Mesenchymal stem cell (in vitro differentiated cells and primary cell): ENCODE measurements at places on chromosomes 3 and 15.

DNA sequence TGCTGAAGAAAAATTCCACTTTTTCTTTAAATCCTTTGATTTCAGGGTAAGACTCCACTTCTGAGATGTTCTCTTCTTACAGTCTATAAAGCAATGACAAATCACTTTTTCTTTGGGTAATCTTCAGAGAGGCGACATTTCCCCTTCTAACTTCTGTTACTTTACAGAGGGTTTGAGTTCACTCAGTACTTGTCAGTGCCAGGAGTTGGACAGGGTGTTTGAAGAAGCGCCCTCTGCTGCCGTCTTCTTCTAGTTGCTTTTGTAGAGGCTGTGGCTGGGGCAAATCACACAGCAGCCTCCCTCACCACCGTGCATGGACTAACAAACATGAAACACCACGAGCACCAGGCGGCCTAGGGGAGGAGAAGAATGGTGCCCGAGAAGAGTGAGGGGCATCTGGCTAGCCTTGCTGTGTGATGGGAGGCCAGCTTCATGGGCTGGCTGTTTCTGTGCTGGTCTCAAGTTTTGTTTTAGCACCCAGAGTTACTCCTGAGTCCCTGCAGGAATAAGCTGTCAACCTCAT lies at the start of gene CD80:
Gene CD80, minus strand, starts transcription at position 174 of the 523 bp plus-strand sequence. CDS start 1,886 bp downstream, outside the sequence.
- peak; percentile 46 for DNase-seq

DNA sequence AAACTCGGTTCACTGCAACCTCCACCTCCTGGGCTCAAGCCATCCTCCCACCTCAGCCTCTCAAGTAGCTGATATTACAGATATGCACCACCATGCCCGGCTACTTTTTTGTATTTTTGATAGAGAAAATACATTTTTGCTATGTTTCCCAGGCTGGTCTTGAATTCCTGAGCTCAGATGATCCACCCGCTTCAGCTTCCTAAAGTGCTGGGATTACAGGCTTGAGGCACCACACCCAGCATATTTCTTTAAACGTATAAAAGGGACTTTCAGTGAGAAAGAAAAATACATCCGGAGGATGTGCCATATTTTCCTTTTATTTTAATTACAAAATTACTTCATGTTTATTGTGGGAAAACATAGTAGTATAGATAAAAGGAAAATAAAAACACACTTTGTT lies 55.2 kb downstream of the RPL39L start:
- no peak for DNase-seq

DNA sequence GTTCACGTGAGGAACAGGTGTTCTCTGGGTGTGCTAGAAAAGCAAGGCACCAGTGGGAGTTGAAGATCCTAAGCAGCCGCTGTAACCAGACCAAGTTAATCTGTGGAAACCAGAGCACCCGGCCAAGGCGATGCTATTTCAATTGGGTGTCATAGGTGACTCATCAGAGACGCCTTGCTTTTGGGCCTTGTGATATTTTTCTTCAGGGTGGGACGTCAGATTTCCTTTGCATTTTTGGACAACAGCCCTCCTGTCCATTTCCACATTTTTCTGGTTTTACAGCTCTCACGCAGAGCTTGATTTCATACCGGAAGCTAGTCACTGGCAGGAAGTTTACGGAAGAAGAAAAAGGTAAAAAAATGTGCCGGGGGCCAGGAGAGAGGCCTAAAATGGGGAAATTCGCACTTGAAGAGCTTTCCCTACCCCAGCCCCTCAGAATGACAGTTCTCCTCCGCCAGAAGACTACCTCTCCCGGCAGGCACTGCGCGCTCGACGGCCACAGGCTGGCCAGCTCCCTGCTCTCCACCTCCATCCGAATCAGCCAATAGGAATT lies 471 bp upstream of the KBTBD8 start:
- DNase-seq, result no peak

DNA sequence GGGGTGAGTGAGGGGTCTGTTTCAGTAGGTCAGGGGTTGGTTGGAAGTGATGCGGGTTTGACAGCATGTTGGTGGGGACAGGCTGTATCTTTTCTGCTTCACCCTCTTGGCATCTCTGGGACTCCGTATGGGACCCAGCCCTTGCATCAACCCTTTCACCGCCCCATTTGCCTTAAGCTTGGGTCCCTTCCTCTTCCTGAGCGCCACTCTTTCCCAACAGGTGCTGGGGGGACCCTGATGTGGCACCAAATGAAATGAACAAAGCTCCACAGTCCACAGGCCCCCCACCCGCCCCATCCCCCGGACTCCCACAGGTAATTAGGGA lies 1.1 kb downstream of the EIF4G1 start:
- DNase-seq, result no peak

- no peak for DNase-seq
These were observed 8.1 kb downstream of the XIRP1 start for GRCh38 chr3:39184081-39184967.

- peak; percentile 83 for DNase-seq
These were observed 205.9 kb downstream of the MBNL1 start for GRCh38 chr3:152474585-152474984.

- DNase-seq, result no peak
These were observed 167.5 kb upstream of the TRIM42 start for GRCh38 chr3:140510303-140510861.

DNA sequence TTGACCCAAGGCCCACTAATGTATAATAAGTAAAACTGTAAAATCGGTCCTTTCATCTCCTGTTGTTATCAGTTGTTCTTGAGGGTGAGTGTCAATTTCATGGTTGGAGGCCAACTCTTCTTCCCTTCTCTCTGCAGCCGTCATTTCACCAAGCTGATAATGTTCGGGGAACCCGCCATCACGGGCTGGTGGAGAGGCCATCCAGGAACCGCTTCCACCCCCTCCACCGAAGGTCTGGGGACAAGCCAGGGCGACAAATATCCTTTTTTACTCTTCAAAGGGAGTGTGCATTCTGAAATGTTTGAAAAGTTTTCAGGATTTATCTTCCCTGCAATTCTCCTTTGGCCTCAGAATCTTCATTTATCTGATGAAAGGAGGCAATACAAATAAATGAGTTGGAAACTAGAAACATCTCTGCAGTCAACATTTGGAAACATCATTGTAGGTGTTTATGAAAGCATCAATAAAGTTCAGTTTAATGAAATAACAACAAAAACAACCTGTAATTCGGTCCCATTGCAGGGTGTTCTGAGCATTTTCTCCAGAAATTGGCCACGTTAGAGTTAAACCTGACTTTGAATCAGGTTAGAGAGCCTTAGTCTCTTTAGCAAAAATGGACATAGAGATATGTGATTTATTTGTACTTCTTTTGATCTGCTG lies 63.9 kb downstream of the CRTC3 start:
- DNase-seq, result no peak

DNA sequence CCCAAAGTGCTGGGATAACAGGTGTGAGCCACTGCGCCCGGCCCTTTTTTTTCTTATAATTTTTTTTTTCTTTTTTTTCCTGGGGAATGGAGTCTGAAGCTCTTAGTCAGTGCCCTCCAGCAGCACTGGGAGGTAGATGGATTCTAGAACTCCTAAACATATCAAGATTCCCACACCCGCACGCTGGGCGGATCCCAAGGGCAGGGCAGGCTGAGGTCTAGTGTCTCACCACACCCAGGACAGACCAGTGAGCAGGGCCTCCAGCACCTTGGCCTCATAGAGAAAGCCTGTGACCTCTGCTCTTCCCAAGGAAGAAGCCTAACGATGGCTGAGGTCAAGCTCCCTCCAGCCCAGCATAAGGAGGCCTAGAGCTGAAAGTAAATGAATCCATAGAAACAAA lies 153.7 kb upstream of the MEF2A start:
- no peak for DNase-seq

DNA sequence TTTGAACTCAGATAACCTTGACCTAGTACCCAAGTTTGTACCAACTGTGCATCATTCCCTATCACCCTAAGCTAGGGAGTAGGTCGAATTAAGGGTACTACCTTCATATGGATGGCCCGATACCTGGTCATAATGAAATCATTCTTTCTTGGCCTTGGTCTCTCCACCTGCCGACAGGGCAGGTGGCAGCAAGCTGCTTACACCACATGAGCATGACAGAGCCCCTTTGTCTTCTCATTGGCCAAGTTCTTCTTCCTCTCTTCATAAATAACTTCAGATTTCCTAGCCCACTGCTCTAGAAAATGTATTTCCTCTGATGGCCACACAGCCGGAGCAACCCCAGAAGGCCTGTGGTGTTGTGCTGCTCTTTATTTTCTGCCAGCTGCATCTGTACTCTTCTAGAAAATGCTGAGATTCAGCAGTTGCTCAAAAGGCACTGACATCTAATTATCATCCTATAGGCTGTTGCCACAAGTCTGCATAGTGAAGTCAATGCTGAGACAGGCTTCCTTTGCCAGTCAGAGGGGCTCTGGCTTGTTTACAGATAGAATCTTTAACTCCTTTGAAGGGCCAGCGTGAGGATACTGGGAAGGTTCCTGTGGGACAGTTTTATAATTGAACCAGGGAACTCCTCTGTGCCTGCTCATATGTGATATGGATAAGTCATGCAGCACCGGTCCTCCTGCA lies 304.2 kb downstream of the PTPRG start:
- DNase-seq, result no peak

DNA sequence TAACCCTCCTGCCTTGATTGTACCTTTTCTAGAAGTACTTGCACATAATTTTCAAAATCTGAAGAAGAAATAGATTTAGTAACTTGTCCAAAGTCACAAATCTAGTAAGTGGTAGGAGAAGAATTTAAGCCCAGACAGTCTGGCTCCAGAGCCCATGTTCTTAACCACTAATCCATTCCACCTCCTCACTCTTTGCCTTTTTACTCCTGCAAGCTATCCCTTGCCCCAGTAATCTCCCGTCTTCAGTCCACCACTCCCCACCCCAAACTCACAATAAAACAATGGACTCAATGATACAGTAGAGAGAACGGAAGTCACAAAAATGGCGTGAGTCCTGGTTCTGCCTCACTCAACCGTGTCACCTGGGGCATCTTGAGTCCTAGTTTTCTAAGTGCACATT lies 48.7 kb downstream of the SETMAR start:
- DNase-seq, result no peak

DNA sequence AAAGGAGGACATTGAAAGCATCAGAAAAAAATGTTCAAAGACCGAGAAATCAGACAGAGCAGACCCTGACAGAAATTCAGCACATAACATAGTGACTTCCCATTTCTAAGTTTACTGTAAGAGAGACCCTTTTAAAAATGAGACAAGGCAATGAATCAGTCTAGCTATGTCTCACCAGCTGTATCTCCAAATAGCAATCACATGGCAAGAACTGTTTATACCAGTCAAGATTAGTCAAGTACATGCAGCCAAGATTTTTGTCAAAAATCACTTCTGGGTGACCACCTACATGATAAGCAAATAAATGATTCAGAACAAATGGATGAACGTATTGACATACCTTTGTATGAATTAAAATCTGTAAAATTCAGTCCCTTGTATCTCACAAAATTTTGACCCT lies 138.0 kb downstream of the DTWD1 start:
- peak; percentile 28 for DNase-seq

GRCh38 chr3:141253326-141253725 lies 21.7 kb downstream of the PXYLP1 start:
- no peak for DNase-seq

GRCh38 chr3:185825006-185825638 lies at the start of gene IGF2BP2:
IGF2BP2 (minus strand) TSS chr3:185825042; CDS start chr3:185824960, 82 bp downstream.
- peak; percentile 91 for DNase-seq

GRCh38 chr15:57034613-57035012 lies 116.2 kb downstream of the TCF12 start:
- DNase-seq, result no peak

- no peak for DNase-seq
These were observed 17.9 kb downstream of the ALDH1A3 start for GRCh38 chr15:100897221-100898151.

GRCh38 chr3:134393074-134393473 lies 18.8 kb upstream of the AMOTL2 start:
- DNase-seq, result no peak

- DNase-seq, result peak; percentile 72
These were observed 26.5 kb downstream of the ATP6V1A start for GRCh38 chr3:113773381-113773780.

- DNase-seq, result no peak
These were observed 603.1 kb downstream of the NSUN3 start for GRCh38 chr3:94665922-94666321.

DNA sequence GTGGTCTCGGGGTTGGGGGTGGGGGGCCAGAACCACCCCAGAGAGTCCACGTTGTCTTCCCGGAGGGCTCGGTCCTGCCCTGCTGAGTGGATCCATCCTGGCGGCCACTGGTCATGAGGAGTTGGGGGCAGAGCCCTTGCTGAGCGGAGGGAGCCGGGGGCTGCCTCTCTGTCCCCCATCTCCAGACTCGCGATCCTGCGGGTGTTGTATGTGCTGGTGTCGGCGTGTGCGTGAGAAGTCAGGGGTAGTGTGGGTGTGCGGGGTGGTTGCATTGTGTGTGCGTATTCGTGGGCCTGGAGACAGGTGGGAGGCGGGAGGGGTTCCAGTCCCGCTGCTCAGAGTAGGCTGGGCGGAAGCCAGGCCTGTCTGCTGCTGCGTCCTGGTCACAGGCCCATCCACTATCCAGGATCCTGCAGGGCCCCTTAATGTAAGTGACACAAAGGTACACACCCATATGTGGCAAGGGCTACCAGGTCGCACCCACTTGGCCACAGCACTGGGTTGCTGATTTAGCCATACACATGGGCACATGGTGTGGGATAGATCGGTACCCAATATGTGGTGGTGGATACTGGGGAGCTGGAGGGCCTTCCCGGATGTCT lies 30.7 kb downstream of the NBEAL2 start:
- DNase-seq, result no peak

GRCh38 chr3:78519281-78519680 lies 1248.5 kb downstream of the ROBO1 start:
- DNase-seq, result no peak

DNA sequence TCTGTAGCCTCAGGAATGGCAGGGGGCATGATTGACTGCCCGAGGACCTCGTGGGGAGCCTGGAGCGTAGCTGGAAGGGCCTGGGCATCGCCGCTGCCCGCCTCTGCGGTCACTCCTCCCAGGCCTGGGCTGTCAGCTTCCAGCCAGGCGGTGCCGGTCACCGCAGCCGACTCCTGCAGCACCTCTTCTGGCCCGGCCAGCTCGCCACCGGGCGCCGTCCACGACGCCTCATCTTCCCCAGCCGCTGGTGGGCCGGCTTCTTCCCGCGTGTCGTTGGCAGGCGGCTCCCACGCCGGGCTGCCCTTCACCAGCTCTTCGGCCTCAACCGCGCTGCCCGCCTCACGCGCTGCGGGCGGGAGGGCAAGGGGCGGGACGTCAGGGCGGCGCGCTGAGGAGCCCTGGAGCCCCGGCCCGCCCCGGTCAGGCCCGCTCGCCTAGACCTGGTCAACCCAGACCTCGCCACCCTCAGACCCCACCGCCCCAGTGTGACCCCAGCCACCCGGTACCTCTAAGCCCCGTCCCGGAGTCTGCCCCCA lies 1.0 kb downstream of the CSPG5 start:
- DNase-seq, result peak; percentile 26

DNA sequence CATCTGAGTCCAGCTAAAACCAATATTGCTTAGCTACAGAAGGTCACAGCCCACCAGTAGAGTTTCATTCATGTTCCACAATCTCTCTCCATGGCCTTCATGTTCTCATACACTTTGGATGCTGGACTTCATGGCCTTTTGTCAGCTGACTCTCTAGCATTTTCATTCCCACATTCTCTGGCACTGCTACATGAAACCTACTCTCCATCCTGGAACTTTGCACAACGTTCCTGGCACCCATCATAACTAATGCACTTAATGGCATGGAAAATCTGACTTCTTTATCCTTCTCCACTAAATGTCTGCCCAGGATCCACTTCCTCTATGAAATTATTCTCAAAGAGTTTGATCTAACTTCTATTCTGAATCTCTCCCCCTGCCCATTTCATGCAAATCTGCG lies 56.9 kb downstream of the SLC9A9 start:
- no peak for DNase-seq
